ENCODE measurements at places on chromosomes 4 and X. TPM values are rescaled to one million over a fixed set of nuclear protein-coding genes. Genes with fewer than 3 reads are reported as not detected.

NUDT10 gene
- not detected for total RNA-seq

GRCh38 chr4:182582245-182582644 is 334.9 kb downstream of the DCTD start:
- no peak overlapping the region for H3K4me3 ChIP-seq
- DNase-seq: no peak
- no peaks in the 10 kb centered on the region for H3K4me1 ChIP-seq
- no peak overlapping the region for H3K27ac ChIP-seq
- H3K36me3 ChIP-seq: no peaks in the 10 kb centered on the region
- peaks cover 6% of the 10 kb centered on the region for H3K27me3 ChIP-seq

TCEAL7 gene
- total RNA-seq: 2.6 TPM

AFM gene
- not detected for total RNA-seq

GRCh38 chrX:19824603-19825002 is 62.8 kb downstream of the SH3KBP1 start:
- H3K27ac ChIP-seq: no peak overlapping the region
- no peak overlapping the region for H3K4me3 ChIP-seq
- H3K36me3 ChIP-seq: no peaks in the 10 kb centered on the region
- no peaks in the 10 kb centered on the region for H3K4me1 ChIP-seq
- no peaks in the 10 kb centered on the region for H3K27me3 ChIP-seq

USP26 gene
- not detected for total RNA-seq

GPR34 gene
- total RNA-seq: 28.0 TPM

DNA sequence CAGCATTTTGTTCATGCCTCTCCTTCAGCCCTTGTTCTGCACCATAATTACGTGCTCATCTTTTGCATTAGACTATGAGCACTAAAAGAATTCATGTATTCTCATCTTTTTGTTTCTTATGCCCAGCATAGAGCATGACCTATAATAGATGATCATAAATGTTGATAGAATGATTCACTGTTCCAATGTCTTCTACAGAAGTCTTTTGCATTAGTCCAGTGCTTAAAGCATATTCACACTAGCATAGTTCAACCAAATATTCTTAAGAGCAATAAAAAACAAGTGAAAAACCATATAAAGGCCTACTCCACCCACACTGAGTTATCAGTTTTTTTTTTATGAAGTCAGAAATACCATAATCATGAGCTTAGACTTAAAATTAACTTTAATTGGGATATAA is 36.5 kb upstream of the SLC10A4 start:
- no peak for DNase-seq
- no peak overlapping the region for H3K27ac ChIP-seq
- H3K36me3 ChIP-seq: no peaks in the 10 kb centered on the region
- H3K27me3 ChIP-seq: no peaks in the 10 kb centered on the region
- no peak overlapping the region for H3K4me3 ChIP-seq

CYSLTR1 gene
- total RNA-seq: 8.7 TPM

ERAS gene
- not detected for total RNA-seq

PPEF2 gene
- not detected for total RNA-seq

- no peaks in the 10 kb centered on the region for H3K36me3 ChIP-seq
- H3K27ac ChIP-seq: no peak overlapping the region
- no peaks in the 10 kb centered on the region for H3K4me1 ChIP-seq
- H3K4me3 ChIP-seq: no peak overlapping the region
Measured at GRCh38 chr4:141771889-141772830, 135.8 kb downstream of the IL15 start.

DNA sequence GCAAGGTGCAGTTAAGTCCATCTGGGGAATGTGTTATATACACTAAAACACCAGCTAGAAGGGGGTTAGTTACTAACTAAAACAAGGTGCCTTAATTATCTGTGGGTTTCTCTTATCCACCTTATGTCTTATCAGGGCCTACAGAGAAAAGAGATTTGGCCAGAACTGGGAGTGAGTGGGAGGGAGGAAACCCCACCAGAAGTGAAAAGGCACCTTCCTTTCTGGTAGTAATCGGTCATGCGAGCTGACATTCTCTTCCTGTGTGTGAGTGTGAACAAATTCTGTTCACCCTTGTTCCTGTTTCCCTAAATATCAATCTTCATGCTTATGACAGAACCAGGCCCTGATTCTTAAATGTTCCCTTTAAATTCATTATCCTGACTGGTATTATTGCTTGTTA is 43.5 kb downstream of the SRPX2 start:
- no peaks in the 10 kb centered on the region for H3K27me3 ChIP-seq
- H3K4me3 ChIP-seq: no peak overlapping the region
- H3K36me3 ChIP-seq: no peaks in the 10 kb centered on the region

DNA sequence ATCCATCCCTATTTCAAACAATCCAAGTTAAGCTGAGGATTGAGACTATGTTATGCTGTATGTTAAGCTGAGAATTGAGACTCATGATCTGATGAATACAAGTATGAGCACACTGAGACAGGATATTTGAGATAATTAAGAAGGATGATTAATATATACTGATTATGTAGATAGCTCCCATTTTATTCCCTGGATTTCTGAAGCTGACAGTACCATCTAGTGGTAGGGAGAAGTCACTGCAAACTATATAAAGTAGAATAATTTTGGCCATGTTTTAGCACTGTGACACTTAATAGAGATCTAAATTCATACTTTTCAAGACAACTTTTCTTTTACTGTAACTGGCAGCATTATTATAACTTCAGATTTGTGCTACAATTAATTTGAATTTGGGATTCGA is 63.8 kb upstream of the HPRT1 start:
- no peaks in the 10 kb centered on the region for H3K27me3 ChIP-seq
- no peaks in the 10 kb centered on the region for H3K4me1 ChIP-seq
- H3K36me3 ChIP-seq: no peaks in the 10 kb centered on the region
- no peak overlapping the region for H3K27ac ChIP-seq
- no peak for DNase-seq
- H3K4me3 ChIP-seq: no peak overlapping the region

- no peak overlapping the region for H3K27ac ChIP-seq
- H3K36me3 ChIP-seq: no peaks in the 10 kb centered on the region
- no peaks in the 10 kb centered on the region for H3K4me1 ChIP-seq
Measured at GRCh38 chr4:149630064-149630463, 185.6 kb downstream of the IQCM start.

- peaks cover 37% of the 10 kb centered on the region for H3K4me1 ChIP-seq
- no peak for DNase-seq
- H3K4me3 ChIP-seq: no peak overlapping the region
- H3K27me3 ChIP-seq: no peaks in the 10 kb centered on the region
Measured at GRCh38 chr4:153528705-153529485, 62.7 kb downstream of the TMEM131L start.

FGG gene
- 515 TPM for total RNA-seq

DOCK11 gene
- 55.0 TPM for total RNA-seq

GRCh38 chr4:186939226-186939625 is 215.6 kb upstream of the FAT1 start:
- no peaks in the 10 kb centered on the region for H3K36me3 ChIP-seq
- no peaks in the 10 kb centered on the region for H3K27me3 ChIP-seq
- H3K4me1 ChIP-seq: no peaks in the 10 kb centered on the region
- DNase-seq: no peak
- H3K27ac ChIP-seq: no peak overlapping the region

GRCh38 chr4:36854554-36854953 is 390.0 kb upstream of the NWD2 start:
- H3K27me3 ChIP-seq: no peaks in the 10 kb centered on the region
- no peak overlapping the region for H3K4me3 ChIP-seq
- H3K4me1 ChIP-seq: no peaks in the 10 kb centered on the region

CENPVL2 gene
- total RNA-seq: not detected

GRCh38 chr4:70531981-70532380 is 13.6 kb downstream of the AMTN start:
- H3K36me3 ChIP-seq: no peaks in the 10 kb centered on the region
- H3K27ac ChIP-seq: no peak overlapping the region
- no peaks in the 10 kb centered on the region for H3K4me1 ChIP-seq
- H3K27me3 ChIP-seq: peaks cover 5% of the 10 kb centered on the region

- no peaks in the 10 kb centered on the region for H3K4me1 ChIP-seq
- H3K36me3 ChIP-seq: no peaks in the 10 kb centered on the region
- no peaks in the 10 kb centered on the region for H3K27me3 ChIP-seq
- no peak for DNase-seq
- peak within 1 kb of the TSS; percentile 47 for H3K4me3 ChIP-seq
- peak within 1 kb of the TSS; percentile 36 for H3K27ac ChIP-seq
Measured at GRCh38 chrX:33211356-33212260, at the start of gene DMD. DMD (minus strand) TSS chrX:33211549; CDS start chrX:33211312, 237 bp downstream.

PLXNB3 gene
- total RNA-seq: 3.3 TPM

REPS2 gene
- 18.9 TPM for total RNA-seq

F8 gene
- total RNA-seq: 12.7 TPM

CXorf38 gene
- 14.1 TPM for total RNA-seq

DNA sequence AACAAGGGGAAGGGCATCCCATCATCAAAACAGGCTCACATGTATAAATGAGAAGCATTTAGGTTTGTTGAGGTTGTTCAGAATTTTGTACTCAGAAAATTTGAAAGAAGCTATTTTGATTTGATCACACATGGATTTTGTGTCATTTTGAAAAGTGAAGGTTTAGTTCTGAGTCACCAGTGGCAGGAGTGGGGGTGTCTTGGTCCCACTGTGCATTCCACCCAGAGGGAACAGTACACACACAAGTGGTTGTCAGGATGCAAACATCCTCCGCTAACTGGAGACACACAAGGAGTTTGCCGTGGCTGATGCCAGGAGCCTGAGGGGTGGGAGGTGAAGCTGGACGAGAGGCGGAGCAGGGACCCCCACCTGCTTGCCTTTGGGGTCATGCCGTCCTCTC is 198.2 kb upstream of the PSAPL1 start:
- no peak overlapping the region for H3K4me3 ChIP-seq
- DNase-seq: no peak
- H3K27ac ChIP-seq: no peak overlapping the region
- no peaks in the 10 kb centered on the region for H3K27me3 ChIP-seq
- no peaks in the 10 kb centered on the region for H3K4me1 ChIP-seq

MAP9 gene
- total RNA-seq: 16.2 TPM

CLCN4 gene
- 9.8 TPM for total RNA-seq

GRCh38 chr4:158863296-158863695 is 94.5 kb downstream of the FNIP2 start:
- peaks cover 70% of the 10 kb centered on the region for H3K36me3 ChIP-seq
- H3K27ac ChIP-seq: no peak overlapping the region
- no peaks in the 10 kb centered on the region for H3K27me3 ChIP-seq
- H3K4me3 ChIP-seq: no peak overlapping the region
- DNase-seq: no peak
- H3K4me1 ChIP-seq: no peaks in the 10 kb centered on the region

DNA sequence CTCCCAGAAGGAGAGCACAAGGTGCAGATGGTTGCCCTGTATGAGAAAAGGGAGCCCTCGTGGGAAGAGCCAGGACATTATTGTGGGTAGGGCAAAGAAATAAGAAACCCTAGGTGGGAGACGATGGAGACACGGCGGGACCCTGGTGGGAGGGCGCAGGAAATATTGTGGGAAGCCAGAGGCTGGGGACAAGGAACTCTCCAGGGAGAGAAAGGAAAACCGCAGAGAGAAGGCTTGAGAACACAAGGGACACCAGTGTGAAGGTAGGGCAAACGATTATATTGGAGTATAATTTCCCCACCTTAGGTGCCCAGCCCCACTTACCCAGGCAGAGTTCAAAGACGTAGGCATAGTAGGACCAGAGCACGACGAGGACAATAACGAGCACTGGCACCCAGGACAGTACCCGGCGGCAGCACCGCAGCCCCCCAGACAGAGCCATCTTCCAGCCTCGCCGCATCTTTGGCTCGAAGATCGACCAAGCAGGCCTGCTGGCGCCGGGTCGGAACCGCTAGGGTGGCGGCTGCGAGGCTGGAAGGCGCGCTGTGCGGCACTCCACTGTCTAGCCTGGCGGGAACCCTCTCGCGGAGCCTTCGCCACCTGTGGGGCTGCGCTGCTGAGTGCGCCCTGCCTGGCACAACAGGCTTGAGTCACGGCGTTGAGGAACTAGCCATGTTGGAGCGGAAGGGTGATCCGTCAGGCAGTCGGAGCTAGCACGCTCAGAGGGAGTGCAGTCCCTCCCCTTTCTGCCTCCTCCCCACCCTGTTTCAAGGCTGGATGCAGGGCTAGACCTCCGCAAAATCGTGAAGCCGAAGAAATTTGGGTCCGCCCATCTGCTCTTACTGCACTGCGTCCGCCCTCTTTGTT is at the start of gene ZDHHC15:
TSS of gene ZDHHC15 (minus strand) at position 473 of the 867 bp plus-strand sequence. CDS start at position 460, 13 bp downstream.
- H3K4me1 ChIP-seq: no peaks in the 10 kb centered on the region
- H3K27ac ChIP-seq: peak within 1 kb of the TSS; percentile 51
- H3K36me3 ChIP-seq: no peaks in the 10 kb centered on the region

GRCh38 chrX:46713672-46714490 is 45.0 kb downstream of the SLC9A7 start:
- H3K27ac ChIP-seq: no peak overlapping the region
- DNase-seq: no peak
- H3K27me3 ChIP-seq: no peaks in the 10 kb centered on the region
- no peak overlapping the region for H3K4me3 ChIP-seq

CPZ gene
- total RNA-seq: 6.7 TPM

FGFRL1 gene
- 25.2 TPM for total RNA-seq

GRCh38 chr4:71334465-71334882 is 4.3 kb upstream of the SLC4A4 start:
- no peaks in the 10 kb centered on the region for H3K27me3 ChIP-seq
- H3K36me3 ChIP-seq: no peaks in the 10 kb centered on the region
- DNase-seq: no peak
- no peaks in the 10 kb centered on the region for H3K4me1 ChIP-seq

DNA sequence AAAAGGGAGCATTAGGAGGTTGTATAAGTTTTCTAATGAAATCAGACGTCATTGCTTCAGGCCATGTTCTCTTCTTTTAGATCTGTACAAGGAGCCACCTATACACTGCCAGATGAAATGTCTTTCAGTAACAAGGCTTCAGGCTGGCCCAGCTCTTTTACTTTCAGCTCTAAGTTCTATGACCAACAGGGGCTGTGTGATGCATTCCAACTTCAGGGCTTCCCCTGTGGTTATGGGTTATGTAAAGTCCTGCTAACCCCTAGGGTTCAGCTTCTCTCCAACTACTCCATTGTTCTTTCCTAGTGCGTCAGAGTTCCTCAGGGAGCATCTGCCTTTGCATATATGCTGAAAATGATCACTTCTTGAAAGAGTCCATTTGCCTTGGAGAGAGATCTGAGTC is 79.4 kb upstream of the TTC29 start:
- no peaks in the 10 kb centered on the region for H3K27me3 ChIP-seq
- H3K4me3 ChIP-seq: no peak overlapping the region
- DNase-seq: no peak
- no peaks in the 10 kb centered on the region for H3K4me1 ChIP-seq
